Lower lobe of right lung (tissue), 2 donors: ENCODE measurements at places on chromosomes 12 and 14. TPM values are rescaled to one million over a fixed set of nuclear protein-coding genes. Genes with fewer than 3 reads are reported as not detected.

DNA sequence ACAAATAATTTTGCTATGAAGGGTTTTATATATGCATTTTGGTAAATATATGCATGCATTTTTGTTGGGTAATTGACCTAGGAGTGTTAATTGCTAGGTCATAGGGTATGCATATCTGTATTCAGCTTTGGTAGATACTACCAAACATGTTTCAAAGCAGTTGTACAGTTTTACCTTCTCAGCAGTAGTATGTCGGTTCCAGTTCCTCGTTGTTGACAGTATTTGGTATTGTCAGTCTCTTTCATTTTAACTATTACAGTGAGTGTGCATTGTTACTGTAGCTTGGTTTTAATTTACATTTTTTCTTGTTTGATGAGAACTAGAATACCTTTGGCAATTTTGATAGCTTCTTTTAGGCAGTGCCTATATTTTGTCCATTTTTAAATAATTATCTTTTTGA is 98.9 kb downstream of the ARID2 start:
- DNase-seq, result no peak

Gene APOF
- total RNA-seq, result not detected

Gene AMHR2
- total RNA-seq, result 1.2 TPM

- DNase-seq, result no peak
Measured at GRCh38 chr12:127861406-127861805, 405.6 kb upstream of the TMEM132C start.

GRCh38 chr14:77186911-77187648 is 5.5 kb downstream of the TMEM63C start:
- DNase-seq, result no peak

GRCh38 chr14:101047326-101047725 is 143.8 kb upstream of the RTL1 start:
- DNase-seq, result no peak

Gene MGP
- total RNA-seq, result 464 TPM

DNA sequence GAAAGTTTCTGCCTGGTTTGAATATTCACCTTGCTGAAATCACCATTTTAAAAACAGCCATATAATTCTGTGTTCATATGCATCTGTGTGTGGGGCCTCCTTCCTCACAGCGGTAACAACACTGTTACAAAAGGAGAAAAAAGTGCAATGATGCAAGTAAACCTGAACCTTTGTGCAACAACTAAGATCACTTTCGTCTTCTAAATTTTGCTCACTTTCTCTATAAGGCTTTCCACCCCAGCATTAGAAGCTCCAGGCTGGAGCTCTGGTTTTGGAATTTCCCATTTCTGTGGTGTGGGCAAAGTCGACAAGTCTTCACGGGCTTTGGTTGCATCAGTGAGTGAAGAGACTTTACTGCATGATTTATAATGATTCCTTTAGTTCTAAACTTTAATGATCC is 18.4 kb downstream of the FGD6 start:
- no peak for DNase-seq

Gene LIN52
- 7.9 TPM for total RNA-seq

GRCh38 chr12:95336387-95337067 is 118.9 kb downstream of the VEZT start:
- DNase-seq, result peak; percentile 66

GRCh38 chr14:99479906-99480869 is at the start of gene SETD3:
Gene SETD3 (minus strand): TSS chr14:99480859. CDS start chr14:99465805, 15,054 bp downstream.
- peak; percentile 89 for DNase-seq

- no peak for DNase-seq
Measured at GRCh38 chr12:120229071-120229486, 28.2 kb upstream of the RPLP0 start.

Gene ARG2
- total RNA-seq, result 0.77 TPM

GRCh38 chr12:7054925-7055324 is 5.6 kb upstream of the C1S start:
- no peak for DNase-seq

Gene MUCL1
- total RNA-seq, result not detected

GRCh38 chr14:32545506-32546210 is 216.6 kb downstream of the AKAP6 start:
- no peak for DNase-seq

Gene LBHD2
- total RNA-seq, result not detected

Gene KIAA0586
- 13.8 TPM for total RNA-seq

DNA sequence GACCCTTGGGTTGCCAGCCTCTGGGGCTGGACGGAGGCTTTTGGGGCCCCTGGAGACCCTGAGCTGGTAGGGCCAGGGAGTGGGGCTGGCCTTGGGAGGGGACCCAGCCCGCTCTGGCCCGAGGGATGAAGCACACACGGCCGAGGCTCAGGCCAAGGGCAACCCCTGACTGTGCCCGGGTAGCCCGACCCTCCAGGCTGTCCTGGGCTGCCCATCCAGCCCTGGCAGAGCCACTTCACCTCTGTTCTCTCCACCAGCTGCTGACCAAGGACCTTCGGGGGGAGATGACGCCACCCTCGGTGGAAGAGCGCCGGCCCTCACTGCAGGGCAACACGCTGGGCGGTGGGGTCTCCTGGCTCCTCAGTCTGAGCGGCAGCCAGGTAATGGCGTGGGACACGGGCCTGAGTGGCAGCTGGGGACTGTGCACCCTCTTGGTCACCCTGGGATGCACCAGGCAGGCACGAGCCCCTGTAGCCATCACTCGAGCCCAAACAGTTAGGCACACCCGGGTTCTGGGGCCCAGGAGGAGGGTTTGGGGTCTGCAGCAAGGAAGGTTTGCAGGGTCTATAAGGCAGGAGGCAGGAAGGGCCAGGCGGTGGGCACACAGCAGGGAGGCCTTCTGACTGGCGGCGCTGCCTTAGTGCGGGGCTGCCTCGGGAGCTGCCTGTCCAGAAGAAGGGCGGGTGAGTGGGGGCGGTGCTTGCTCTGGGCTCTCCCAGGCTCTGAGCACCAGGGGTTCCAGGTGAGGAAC is 19.7 kb downstream of the ASPG start:
- peak; percentile 53 for DNase-seq

DNA sequence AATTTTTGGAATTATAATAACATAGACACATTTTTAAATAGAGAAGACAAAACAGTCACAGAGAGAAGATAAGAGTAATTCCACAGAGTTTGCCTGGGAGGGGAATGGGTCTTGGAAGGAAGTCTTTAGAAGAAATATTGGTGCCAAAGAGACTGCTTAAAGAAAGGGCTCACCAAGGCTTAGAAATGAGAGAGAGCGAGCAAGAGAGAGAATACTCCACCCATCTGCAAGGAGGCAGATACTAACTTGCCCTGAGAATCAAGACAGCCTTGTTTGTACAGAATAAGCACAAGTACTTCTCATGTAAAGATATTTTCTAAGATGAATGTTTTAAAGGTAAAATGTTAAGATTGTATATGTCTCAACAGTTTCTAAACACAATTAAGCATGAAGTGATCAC is 165.5 kb downstream of the SLC38A4 start:
- no peak for DNase-seq

Gene ARL6IP4
- total RNA-seq, result 139 TPM

DNA sequence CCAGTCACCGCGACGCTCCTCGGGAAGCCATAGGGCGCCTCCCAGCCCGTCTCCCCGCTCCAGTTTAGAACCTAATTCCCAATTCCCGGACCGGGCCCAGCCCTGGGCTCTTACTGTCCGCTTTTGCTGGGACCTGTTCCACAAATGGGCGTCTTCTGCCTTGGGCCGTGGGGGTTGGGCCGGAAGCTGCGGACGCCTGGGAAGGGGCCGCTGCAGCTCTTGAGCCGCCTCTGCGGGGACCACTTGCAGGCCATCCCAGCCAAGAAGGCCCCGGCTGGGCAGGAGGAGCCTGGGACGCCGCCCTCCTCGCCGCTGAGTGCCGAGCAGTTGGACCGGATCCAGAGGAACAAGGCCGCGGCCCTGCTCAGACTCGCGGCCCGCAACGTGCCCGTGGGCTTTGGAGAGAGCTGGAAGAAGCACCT is 797 bp downstream of the UNG start:
- DNase-seq, result peak; percentile 82

- DNase-seq, result no peak
Measured at GRCh38 chr12:53798575-53798974, 46.8 kb upstream of the CISTR start.

Gene ZFP36L1
- total RNA-seq, result 199 TPM

DNA sequence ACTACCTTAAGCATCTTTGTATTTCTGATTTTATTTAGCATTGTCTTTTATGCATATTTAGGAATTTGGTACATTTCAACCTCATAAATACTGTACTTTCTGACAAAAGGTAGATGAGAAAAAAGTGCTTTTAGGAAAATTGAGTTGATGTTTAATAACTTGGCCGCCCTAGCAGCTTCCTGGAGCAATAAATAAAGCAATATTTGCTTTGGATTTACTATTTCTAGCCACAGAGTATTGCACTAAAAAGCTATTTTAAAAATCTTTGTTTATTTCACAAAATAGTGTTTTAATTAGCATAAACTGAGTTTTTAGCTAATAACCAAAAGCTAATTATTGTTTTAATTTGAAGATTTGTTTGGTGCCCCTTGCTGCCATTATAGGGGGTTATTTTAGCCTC is 9.5 kb downstream of the PAPOLA start:
- no peak for DNase-seq

Gene TC2N
- total RNA-seq, result 53.1 TPM

DNA sequence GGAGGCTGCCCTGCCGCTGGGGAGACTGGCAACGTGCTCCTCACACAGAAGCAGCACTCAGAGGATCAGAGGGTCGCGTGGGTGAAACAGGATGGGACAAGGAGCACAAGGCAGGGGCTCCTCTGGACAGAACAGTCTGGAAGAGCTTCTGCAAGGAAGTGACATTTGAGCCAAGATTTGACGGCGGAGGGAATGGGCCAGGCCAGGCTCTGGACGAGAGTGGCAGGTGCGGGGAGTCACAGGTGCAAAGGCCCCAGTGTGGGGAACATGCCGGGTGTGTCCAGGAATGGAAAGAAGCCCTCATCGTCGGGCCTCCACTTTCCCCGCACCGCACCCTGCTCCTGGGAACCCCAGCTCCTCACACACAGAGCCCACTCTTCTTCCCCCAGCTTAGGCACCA is 84.0 kb downstream of the RFLNA start:
- no peak for DNase-seq

DNA sequence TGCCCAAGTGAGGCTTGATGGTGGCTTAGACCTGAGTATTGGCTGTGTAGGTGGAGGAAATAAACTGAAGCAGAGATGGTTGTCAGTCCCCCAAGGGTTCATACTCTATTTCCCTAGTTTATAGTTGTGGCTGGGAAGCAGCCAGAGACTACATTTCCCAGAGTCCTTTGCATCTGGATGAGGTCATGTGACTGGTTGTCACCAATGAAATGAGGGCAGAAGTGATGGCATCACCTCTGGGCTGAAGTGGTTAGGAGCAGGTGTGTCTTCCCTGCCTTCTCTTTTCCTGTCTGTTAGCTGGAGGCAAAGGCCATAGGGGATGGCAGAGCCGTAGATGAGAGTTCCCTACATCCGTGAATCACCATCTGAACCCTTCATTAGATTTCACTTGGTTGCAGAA is 16.3 kb upstream of the NOS1 start:
- no peak for DNase-seq

DNA sequence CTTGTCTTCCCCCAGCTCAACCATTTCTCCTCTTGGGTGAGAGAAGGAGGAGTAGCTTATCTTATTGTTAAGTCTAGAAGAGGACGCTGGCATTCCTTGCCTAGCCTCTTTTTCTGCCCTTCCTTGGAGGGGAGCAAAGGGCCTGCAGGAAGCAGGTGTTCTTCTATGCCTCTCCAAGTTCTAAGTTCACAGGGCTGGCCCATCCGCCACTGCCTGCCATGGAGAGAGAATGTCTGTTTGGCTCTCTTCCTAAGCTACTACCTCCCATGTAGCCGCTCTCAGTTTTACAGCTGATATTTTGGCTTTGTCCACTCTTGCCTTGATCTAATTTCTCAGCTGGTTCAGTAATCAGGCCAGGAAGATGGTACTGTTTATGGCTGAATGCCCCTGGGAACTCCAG is 201.2 kb downstream of the NTF3 start:
- DNase-seq, result no peak

- DNase-seq, result no peak
Measured at GRCh38 chr12:58678753-58679152, 241.6 kb downstream of the LRIG3 start.

Gene GPR84
- total RNA-seq, result 0.65 TPM

Gene SLCO1C1
- 0.92 TPM for total RNA-seq

- DNase-seq, result no peak
Measured at GRCh38 chr12:95605087-95605486, 53.8 kb upstream of the USP44 start.

- no peak for DNase-seq
Measured at GRCh38 chr12:31850268-31850667, 108.9 kb upstream of the RESF1 start.

DNA sequence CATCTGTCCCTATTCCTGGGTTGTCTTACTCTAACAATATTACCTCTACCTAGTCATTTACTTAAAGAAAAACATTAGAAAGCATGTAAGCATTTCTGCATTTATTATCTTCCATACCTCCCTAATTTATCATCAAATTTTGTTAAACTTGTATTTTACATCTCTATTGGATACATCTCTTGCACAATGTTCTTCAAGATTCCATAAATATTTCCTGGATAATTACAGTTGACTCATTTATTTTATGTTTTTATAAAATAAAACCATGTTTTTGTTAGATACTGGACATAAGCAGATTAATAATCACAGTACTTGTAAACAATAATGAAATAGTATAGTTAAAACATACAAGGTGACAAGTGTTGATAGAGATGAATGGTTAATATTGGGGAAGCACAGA is 209.0 kb downstream of the TMTC3 start:
- DNase-seq, result no peak

GRCh38 chr12:112270673-112271072 is 111.6 kb downstream of the HECTD4 start:
- no peak for DNase-seq

DNA sequence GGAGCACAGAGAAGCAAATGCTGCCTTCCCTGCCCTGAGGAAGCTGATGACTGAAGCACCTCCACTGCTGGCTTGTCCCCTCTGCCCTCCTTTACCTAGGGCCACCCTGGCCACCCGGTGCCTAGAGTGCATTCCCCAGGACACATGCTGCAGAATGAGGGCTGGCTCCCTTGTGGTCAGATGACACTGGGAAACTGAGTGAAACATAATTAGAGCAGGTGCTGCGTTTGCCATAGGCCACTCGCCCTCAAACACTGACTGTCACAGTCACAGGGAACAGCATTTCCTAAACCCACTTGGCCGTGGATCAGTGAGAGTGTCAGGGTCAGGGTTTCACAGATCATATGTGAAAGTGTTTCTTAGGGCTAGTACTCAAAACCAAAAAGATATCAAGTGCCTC is 16.0 kb downstream of the TCHP start:
- DNase-seq, result peak; percentile 7

DNA sequence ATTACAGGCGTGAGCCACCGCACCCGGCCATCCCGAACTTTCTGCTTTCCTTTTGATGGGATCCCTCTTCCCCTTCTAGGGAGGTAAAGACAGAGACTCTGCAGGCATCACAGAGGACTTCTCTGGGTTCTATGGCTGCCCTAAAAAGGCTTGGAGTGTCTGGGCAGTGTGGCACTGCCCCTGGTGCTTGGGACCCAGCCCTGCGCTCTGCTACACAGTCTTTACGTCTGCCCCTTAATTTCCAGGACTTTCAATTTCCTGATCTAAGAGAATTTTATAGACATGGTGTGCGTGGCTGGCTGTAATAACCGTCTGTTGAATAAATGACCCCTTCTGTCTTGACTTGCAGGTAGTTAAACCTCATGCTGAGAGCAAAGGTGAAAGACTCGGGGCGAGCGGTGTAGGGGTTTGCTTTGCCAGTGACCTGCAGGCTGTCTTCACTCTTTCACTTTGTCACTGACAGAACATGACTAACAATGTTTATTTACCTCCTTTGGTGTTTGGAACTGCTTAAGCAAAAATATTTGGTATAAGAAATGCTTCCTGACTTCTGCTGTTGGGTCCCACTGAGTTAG is 110.9 kb upstream of the MAP1LC3B2 start:
- no peak for DNase-seq
